Bronchial smooth muscle cell (primary cell): ENCODE measurements at places on chromosomes 2 and 18. TPM values are rescaled to one million over a fixed set of nuclear protein-coding genes. Genes with fewer than 3 reads are reported as not detected.

CFC1 gene
- not detected in 2 replicates for total RNA-seq

QPCT gene
- total RNA-seq, result 1.9 and 8.8 TPM in 2 replicates

FKBP1B gene
- 10.3 and 16.1 TPM in 2 replicates for total RNA-seq

SP5 gene
- not detected in 2 replicates for total RNA-seq

COL4A3 gene
- under 0.01 and 0.43 TPM in 2 replicates for total RNA-seq

POTEC gene
- total RNA-seq, result not detected in 2 replicates

FBXO36 gene
- 1.8 and 3.2 TPM in 2 replicates for total RNA-seq

CXCR4 gene
- total RNA-seq, result under 0.01 and 0.09 TPM in 2 replicates

ERBB4 gene
- 0.32 TPM in 1 of 2 replicates, not detected in the other for total RNA-seq

LOXHD1 gene
- not detected in 2 replicates for total RNA-seq

GPR35 gene
- total RNA-seq, result 0.32 and 0.52 TPM in 2 replicates

SERTAD2 gene
- 6.1 and 7.0 TPM in 2 replicates for total RNA-seq

RUFY4 gene
- not detected in 2 replicates for total RNA-seq

ABCB11 gene
- under 0.01 and 0.26 TPM in 2 replicates for total RNA-seq

ADRA2B gene
- not detected in 2 replicates for total RNA-seq

CPS1 gene
- total RNA-seq, result 9.1 and 34.6 TPM in 2 replicates
